IPS-NIHi11 (cell line): ENCODE measurements at places on chromosomes 16 and 17.

DNA sequence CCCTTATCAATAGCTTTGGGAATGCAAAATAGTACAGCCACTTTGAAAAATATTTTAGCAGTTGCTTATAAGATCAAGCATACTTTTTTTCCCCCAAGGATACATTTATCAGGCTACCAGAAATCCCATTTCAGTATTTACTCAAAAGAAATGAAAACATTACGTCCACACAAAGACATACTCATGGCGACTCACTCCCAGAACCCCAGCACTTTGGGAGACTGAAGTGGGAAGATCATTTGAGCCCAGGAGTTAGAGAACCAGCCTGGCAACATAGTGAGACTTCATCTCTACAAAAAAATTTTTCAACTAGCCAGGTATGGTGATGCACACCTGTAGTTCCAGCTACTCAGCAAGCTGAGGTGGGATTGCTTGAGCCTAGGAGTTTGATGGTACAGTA, 5.9 kb downstream of the SKA2 start:
- DNase-seq: no peak

- DNase-seq: no peak
Measured at GRCh38 chr16:17219991-17220390, 250.8 kb downstream of the XYLT1 start.

DNA sequence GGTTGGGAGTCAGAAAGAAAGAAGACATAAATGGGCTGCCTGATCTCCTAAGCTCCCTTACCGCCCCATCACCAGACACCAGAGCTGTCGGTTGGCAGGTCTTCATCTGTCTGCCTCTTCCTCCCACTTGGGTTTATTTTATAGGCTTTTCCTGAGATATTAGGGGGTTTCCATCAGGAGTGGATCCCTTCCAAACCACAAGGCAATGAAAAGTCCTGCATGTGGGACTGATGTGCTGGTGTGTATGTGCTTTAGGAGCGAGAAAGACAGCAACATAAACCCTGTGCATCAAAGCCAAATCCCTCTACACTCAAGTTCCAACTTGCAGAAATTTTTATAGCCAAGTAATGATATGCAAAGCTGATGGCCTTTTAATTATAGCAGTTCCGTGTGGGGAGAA, 389.5 kb downstream of the SLC39A11 start:
- no peak for DNase-seq

- DNase-seq: no peak
Measured at GRCh38 chr17:19271780-19272357, 34.7 kb downstream of the EPN2 start.

- DNase-seq: peak; percentile 99
Measured at GRCh38 chr17:7035591-7036368, at the start of gene SLC16A13. SLC16A13 (plus strand) TSS chr17:7036015; CDS start chr17:7036383, 368 bp downstream.

GRCh38 chr16:66372078-66372897, 5.8 kb downstream of the CDH5 start:
- no peak for DNase-seq

DNA sequence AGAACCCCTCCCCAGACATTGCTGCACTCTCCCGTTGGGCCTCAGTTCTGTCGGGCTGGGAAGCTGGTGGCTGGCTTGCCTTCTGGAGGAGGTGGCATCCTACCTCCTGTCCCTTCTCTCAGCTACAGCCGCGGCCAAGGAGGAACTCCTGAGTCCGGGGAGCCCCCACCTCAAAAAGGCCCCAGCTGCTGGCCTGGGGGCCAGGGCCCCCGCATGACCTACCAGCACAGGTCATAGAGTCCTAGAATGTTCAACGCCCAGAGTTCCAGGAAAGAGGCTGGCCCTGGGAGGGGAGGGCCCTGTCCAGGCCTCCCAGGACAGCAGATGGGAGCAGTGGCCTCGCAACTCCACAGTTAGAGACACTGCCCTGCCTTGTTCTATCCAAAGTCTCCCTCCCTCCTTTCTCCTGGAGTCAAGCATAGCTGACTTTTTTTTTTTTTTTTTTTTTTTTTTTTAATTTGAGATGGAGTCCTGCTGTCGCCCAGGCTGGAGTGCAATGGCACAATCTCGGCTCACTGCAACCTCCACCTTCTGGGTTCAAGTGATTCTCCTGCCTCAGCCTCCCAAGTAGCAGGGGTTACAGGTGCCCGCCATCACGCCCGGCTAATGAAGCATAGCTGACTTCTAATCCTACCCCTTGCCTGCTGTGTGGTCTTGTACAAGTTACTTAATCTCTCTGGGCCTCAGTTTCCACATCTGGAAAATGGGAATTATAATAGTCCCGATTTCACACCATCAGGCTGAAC, 7.1 kb downstream of the CARHSP1 start:
- no peak for DNase-seq

- DNase-seq: no peak
Measured at GRCh38 chr17:57645950-57646665, 99.0 kb downstream of the CCDC182 start.

- DNase-seq: no peak
Measured at GRCh38 chr17:50947782-50948543, 81.8 kb upstream of the TOB1 start.

DNA sequence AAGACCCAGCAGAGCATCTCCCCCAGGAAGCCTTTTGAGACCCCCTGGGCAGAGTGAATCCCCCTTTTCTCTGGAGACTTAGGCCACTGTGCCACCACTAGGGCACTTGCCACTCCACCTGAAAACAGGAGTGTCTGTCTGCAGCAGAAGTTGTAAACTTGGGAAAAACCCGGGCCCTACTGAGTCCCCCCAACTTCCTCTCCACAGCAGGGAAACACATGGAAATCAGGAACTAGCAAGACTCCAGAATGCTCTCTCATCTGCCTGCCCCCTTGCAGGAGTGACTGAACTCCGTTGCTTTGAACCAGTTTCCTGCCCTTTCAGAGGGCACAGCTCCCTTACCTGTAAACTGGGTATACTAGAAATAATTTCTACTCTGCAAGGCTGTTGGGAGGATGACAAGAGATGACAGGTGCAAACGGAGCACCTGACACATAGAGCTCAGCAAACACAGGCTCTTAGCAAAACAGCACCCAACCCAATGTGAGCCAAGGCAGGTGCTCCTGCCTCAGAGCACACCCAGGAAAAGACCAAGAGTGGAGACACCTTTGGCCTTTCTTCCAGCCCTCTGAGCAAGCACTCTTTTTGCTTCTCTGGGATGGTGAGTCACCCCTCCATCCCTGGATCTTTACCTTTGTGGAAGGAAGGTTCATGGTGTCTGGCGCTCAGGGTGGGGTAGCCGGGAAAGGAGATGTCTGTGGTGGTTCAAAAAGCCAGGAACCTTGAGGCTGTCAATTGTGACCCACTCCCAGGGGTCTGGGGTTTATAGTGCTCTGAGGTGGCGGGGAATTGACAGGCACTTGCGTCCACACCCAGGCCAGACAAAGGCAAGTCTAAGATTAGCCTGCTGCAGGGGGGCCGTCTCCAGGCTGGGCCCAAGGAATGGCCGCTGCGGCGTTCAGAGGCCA, at the start of gene HCRT:
TSS of gene HCRT (minus strand) at position 740 of the 908 bp plus-strand sequence. CDS start at position 653, 87 bp downstream.
- no peak for DNase-seq

DNA sequence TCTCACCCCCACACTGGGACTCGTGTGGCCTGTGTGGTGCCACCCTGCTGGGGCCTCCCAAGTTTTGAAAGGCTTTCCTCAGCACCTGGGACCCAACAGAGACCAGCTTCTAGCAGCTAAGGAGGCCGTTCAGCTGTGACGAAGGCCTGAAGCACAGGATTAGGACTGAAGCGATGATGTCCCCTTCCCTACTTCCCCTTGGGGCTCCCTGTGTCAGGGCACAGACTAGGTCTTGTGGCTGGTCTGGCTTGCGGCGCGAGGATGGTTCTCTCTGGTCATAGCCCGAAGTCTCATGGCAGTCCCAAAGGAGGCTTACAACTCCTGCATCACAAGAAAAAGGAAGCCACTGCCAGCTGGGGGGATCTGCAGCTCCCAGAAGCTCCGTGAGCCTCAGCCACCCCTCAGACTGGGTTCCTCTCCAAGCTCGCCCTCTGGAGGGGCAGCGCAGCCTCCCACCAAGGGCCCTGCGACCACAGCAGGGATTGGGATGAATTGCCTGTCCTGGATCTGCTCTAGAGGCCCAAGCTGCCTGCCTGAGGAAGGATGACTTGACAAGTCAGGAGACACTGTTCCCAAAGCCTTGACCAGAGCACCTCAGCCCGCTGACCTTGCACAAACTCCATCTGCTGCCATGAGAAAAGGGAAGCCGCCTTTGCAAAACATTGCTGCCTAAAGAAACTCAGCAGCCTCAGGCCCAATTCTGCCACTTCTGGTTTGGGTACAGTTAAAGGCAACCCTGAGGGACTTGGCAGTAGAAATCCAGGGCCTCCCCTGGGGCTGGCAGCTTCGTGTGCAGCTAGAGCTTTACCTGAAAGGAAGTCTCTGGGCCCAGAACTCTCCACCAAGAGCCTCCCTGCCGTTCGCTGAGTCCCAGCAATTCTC, 27.4 kb downstream of the STH start:
- no peak for DNase-seq
